ENCODE measurements at places on chromosomes 2 and 18.

DNA sequence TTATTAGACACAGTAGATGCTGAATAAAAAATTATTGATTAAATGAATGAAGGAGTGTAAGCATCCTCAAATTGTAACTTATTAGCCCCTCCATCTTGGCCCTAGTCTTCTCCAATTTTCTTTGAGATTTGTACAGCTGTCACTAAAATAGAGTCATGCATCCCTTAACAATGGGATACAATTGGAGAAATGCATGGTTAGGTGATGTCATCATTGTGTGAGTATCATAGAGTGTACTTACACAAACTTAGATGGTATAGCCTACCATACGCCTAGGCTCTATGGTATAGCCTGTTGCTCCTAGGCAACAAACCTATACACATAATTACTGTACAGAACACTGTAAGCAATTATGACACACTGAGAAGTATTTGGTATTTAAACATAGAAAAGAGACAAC is 38.3 kb upstream of the ZNF385B start:
- DNase-seq = no peak

DNA sequence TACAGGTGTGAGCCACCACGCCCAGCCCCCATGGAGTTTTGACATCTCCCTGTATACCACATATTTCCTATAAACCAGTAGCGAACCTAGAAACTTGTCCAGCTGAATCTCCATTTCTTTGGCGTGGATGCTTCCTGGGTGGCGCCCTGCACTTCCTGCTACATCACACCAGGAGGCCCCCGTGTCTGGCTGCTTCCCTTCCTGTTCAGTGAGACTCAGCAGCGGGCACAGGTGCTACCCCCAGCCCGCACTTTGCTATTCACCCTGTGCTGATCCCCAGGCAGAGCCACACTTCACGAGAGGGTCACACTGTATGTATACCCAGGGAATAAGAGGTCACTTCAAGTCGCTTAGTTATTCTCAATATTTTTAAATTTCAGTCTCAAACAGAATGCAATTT is 35.0 kb downstream of the CYP27C1 start:
- DNase-seq = no peak

DNA sequence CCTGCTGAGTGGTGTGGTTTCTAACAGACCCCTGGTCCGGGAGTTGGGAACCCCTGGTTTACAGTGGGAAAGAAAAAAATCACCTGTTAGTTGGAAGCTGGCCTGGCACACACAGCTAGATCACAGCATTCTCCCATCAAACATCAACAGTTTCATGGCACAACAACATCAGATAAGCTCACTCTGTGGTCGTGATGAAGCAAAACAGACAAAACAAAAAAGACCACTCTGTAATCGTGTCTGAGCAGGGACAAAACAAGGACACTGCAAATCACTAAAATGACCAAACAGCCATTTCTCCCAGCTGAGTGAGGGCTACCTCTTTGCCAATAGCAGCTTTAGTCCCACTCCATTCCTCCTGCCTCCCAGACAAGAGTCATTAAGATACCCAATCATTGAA is 9.0 kb upstream of the IMPACT start:
- no peak for DNase-seq

- DNase-seq = no peak
Measured at GRCh38 chr2:232316461-232317330, 61.9 kb upstream of the ALPP start.

DNA sequence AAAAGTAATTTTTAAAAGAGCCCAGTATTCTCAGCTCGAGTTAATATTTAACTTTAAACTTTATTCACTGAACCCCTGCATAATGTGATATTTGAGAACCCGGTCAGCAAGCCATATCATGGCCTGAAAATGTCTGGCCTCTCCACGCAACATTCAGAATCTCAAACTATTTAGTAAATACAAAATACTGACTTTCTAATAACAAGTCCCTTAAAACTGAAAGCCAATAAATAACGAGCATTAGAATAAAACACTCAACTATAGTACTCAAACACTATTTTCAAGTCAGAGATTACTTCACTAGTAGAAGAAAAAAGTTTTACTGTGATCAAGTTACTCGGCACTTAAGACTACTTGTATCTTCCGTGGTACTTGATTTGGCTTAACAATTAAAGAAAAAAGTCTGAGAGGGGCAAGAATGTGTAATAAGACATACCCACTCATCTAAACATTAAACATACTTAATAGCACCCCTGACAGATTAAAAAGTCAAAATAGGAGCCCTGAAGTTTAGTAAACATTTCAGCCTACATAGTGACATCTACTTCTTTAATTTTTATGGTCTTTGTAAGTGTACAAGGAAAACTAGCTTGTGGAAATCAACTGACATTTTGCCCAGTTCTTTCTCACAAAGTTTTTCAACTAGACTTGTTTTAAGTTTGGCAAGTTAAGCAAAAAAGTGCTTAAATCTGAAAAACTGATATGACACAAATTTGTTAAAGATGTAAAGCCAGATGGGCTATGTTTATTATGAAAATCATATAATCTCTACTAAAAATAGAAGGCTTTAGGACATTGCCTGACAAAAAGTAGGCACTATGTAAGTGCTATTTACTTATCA is 38.2 kb downstream of the RTN4 start:
- no peak for DNase-seq

DNA sequence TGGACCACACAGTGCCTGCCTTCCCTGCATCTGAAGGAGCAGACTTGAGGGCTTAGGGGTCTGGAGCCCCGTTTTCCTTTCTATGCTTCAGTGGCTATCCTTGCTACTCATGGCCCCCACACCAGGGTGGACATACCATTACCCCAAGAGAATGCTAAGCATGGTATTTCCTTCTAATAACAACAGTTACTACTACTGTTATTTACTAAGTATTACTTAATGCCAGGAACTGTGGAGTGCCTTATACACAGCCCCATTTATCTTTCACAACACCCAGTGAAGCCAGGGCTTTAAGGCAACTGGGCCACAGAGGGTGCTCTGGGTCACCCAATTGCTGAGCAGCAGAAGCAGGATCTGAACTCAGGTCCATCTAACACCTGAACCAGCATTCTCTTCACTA is 5.8 kb upstream of the PAX8 start:
- no peak for DNase-seq

- no peak for DNase-seq
Measured at GRCh38 chr2:162478721-162479129, 134.8 kb downstream of the GCA start.

DNA sequence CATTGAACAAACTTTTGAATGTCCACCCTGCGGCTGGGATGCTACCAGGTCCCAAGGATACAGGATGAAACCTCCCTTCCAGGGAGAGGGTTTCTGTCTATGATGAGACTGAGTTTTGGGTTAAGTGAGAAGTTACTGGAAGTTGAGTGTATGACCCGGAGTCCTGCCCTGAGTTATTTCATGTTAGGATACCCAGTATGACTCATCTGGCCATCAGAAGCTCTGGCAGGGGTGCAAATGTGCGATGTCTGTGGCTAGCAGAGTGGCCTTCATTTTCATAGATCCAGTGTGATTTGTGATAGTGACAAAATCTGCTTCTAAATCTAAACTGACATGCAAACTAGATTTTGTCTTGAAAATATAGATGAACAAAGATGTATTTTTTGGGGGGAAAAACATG is 55.3 kb downstream of the KCTD1 start:
- no peak for DNase-seq

DNA sequence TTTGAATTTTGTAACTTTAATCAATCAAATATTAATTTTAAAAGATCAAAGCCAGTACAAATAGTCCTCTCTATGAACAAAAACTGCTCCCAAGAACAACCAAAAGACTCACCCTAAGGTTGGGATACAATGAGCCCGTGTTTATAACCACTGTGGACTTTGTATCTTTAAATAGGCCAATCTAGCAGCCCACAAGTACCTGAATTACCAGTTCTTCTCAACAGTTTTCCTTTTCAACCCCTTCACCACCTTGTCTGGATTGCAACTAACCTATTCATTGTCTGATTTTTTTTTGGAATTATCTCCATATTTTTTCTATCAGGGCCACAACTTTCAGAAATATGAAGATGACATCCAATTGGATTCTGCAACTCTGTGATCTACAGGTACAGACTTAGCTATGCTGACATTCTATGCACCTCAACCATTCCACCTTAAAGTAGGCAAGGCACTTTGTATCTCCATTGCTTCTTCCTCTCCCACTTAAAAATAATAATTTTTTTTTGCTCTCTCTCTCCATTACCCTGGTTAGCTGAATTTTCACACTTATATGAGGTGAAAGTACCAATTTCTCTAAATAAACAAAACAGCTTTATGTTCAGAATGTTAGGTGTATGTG is 81.9 kb upstream of the MAPRE2 start:
- DNase-seq = no peak

DNA sequence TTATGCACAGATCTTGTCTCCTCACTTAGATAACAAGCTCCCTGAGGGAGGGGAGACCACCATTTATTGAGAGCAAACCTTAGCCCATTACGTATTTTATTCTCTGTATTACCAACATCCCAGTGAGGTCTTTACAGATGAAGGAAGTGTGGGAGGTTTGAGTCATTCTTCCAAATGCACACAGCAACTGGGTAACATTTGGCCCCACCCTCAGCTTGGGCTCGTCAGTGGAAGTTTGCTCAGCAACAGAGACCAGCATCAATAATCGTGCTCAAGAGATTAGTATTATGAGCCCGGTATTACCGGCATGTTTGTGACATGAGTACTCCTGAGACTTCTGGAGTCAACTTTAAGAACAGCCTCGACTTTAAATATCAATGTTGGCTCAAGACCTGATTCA is 168.6 kb downstream of the ETAA1 start:
- DNase-seq = no peak

DNA sequence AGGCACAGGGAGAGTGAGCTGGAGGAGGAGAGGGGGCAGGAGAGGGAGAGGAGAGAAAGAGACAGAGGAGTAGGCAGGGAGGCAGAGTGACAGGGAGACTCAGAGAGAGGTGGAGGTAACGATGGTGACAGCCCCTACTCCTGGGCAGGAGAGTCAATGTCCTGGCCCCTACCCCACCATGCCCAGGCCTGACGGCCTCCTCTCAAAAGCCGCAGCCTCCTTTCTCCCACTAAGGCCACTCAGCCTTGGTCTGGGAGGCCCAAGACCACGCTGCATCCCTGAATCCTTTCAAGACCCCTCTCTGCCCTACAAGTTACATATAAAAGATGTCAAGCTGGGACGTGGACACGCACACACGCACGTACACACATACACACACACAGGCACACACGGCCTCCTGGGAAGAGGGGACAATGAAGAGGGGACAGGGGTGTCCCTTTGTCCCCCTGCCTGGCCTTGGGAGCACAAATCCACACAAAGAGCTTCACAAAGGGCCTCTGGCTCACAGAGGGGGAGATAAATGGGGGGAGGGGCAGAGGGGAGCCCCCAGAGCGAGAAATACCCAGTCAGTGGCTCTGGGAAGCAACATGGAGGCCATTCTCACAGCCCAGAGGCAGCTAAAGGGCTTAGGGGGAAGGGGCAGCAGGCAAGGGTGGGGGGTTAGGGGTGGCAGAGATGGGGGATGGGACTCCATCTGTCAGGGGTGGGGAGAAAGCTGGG is 19.5 kb upstream of the TNS1 start:
- DNase-seq = no peak

DNA sequence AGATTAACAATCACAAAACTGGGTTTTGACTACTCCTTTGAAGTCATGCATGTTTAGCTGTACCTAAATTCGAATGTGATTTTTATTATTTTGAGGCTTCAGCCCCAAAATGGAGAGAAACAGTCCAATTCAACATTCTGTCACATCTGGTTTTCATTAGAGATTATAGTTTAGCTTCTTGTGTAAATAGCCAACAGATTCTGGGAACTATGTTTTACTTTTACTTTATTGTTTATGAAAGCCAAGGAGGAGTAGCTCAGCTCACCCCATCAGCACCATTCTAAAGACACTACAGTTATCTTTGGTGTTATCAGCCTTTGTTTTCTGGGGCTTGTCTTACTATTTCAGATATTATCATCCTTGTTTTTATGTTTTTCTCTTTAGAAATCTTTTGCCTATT is 465.0 kb upstream of the CWC22 start:
- no peak for DNase-seq

DNA sequence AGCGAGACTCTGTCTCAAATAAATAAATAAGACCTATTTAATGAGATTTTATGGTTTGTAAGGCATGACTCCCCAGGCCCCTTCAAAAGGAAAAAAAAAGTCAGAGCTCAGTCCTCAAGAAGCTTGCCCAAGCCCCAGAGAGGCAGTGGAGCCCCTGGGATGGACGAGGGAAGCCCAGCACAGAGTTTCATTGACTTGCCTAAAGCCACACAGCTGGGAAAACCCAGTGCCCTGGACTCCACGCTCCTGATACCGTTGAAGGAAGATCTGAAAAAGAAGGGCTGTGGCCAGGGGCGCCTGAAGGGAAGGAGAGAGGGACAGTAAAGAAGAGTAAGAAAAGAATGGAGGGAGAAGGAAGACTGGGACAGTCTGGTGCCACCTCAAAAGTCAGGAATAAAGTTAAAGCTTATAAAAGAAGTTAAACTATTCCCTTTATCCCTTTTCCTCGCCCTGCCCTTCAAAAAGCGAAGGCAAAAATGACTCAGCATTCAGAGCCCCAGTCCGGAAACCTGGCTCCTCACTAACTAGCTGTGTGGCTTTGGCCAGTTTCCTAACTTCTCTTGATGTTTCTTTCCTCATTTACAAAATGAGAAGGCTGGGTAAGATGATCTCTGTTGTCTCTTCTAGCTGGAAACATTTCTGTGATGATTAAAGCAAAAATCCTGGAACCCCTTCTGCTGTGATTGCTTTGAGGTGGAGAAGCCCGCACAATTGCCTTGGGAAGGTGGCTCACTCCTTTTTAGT is 46.7 kb downstream of the LYPD1 start:
- no peak for DNase-seq

DNA sequence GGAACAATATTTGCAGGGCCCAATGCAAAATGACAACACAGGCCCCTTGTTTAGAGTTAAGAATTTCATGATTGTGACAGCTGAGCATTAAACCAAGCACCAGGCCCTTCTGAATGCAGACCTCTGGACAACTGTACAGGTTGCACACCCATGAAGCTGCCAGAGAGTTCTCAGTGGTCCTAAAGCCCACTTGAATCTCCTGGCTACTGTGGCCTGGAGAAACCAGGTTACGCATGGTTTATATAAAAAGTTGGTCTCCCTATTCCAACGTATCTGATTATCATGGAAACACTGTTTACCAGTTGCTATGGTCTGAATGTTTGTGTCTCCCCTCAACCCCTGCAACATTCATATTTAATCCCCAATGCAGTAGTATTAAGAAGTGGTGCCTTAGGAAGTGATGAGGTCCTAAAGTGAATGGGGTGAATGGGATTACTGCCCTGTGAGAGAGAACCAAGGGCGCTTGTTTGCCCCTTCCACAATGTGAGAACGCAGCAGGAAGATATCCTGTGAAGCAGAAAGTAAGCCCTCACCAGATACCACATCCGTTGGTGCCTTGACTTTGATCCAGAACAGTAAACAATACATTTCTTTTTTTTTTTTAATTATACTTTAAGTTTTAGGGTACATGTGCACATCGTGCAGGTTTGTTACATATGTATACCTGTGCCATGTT is 48.0 kb upstream of the ANXA4 start:
- no peak for DNase-seq
